ENCODE measurements at places on chromosomes 12 and 14. TPM values are rescaled to one million over a fixed set of nuclear protein-coding genes. Genes with fewer than 3 reads are reported as not detected.

DNA sequence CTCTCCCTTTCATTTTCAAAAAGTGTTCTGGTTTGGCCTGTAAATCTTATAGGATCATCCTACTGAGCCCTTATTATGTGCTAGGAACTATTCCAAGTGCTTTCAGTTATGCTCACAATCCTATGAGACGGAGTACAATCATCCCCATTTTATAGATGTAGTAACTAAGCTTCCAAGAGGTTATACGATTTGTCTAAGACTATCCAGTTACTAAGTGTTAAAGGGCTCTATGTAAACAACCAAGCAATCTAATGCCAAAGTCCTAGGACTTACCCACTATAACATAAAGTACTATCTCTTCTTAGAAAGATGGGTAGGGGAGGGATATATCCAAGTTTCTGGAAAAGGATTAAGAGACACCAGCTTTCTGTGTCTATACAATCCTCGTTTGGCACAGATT is 6.7 kb downstream of the CFL2 start:
- DNase-seq = no peak

Gene KRT77
- total RNA-seq = not detected

Gene MAGOHB
- total RNA-seq = 130 TPM

DNA sequence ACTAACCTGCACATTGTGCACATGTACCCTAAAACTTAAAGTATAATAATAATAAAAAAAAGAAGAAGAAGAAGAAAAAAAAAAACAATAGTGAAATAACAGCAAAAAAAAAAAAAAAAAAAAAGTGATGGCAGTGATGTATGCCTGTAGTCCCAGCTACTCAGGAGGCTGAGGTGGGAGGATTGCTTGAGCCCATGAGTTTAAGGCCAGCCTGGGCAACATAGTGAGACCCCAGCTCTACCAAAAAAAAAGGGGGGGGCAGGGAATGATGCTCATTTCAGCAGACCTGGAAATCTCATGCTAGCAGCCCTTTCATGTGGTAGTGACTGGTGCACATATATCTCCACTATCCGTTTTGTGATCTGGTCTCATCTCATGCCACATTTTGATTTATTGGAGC is 20.8 kb downstream of the TRAFD1 start:
- DNase-seq = no peak

Gene CCND2
- 784 TPM for total RNA-seq

Gene FGD6
- total RNA-seq = 0.92 TPM

Gene RHEBL1
- 10.1 TPM for total RNA-seq

DNA sequence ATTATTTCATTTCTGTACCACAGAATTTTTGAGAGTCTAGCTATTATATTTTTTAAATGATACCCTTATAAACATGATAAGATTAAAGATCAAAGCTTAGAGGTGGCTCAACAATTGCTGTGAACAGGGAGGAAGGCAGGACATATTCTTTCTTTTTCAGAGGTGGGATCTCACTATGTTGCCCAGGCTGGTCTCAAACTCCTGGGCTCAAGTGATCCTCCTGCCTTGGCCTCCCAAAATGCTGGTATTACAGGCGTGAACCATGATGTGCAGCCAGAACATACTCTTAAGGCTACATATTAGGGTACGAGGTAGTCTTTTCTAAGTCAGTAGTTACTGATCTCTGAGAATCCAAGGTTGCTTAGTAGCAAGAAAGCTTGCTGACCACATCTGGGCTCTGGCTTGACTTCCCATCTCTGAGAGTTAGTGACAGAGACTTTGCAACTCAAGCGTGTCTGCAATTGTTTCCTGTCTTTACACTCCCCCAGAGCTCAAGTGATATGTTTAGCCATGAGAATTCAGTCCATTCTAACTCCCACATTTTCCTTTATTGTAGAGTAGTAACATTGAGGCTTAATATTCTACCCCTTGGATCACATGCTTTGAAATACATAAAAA is 8.6 kb downstream of the RAB5B start:
- DNase-seq = no peak

Data from CD8-positive, alpha-beta memory T cell (primary cell).